ENCODE measurements at places on chromosomes 5 and 9. TPM values are rescaled to one million over a fixed set of nuclear protein-coding genes. Genes with fewer than 3 reads are reported as not detected.

GRCh38 chr9:133396952-133397351, 20.8 kb downstream of the STKLD1 start:
- H3K27me3 ChIP-seq, result peaks cover 13% of the 10 kb centered on the region
- peaks cover 3% of the 10 kb centered on the region for H3K36me3 ChIP-seq
- no peak overlapping the region for H3K4me3 ChIP-seq
- no peak for DNase-seq

GRCh38 chr9:132877824-132878694, at the start of gene AK8:
Gene AK8, minus strand, starts transcription at chr9:132878284. Its CDS starts 29 bp downstream, at chr9:132878255.
- peak within 1 kb of the TSS; percentile 100 for H3K4me3 ChIP-seq
- DNase-seq, result peak; percentile 80
- H3K27me3 ChIP-seq, result peaks cover 4% of the 10 kb centered on the region

- no peak overlapping the region for H3K27ac ChIP-seq
- H3K27me3 ChIP-seq, result no peaks in the 10 kb centered on the region
- H3K4me1 ChIP-seq, result no peaks in the 10 kb centered on the region
- DNase-seq, result no peak
Observed at GRCh38 chr9:138009016-138009802, 131.6 kb downstream of the CACNA1B start.

- H3K4me1 ChIP-seq, result peaks cover under 1% of the 10 kb centered on the region
- no peaks in the 10 kb centered on the region for H3K27me3 ChIP-seq
- no peak overlapping the region for H3K27ac ChIP-seq
- DNase-seq, result no peak
- H3K36me3 ChIP-seq, result no peaks in the 10 kb centered on the region
- no peak overlapping the region for H3K4me3 ChIP-seq
Observed at GRCh38 chr5:125205601-125206225, 459.3 kb upstream of the ZNF608 start.

The KCNV2 gene
- polyA plus RNA-seq, result 0.09 TPM

The FXN gene
- 12.4 TPM for polyA plus RNA-seq

The SLF1 gene
- polyA plus RNA-seq, result 9.5 TPM

Data from large intestine (tissue), 12 donors.